ENCODE measurements at places on chromosomes 4 and X.

DNA sequence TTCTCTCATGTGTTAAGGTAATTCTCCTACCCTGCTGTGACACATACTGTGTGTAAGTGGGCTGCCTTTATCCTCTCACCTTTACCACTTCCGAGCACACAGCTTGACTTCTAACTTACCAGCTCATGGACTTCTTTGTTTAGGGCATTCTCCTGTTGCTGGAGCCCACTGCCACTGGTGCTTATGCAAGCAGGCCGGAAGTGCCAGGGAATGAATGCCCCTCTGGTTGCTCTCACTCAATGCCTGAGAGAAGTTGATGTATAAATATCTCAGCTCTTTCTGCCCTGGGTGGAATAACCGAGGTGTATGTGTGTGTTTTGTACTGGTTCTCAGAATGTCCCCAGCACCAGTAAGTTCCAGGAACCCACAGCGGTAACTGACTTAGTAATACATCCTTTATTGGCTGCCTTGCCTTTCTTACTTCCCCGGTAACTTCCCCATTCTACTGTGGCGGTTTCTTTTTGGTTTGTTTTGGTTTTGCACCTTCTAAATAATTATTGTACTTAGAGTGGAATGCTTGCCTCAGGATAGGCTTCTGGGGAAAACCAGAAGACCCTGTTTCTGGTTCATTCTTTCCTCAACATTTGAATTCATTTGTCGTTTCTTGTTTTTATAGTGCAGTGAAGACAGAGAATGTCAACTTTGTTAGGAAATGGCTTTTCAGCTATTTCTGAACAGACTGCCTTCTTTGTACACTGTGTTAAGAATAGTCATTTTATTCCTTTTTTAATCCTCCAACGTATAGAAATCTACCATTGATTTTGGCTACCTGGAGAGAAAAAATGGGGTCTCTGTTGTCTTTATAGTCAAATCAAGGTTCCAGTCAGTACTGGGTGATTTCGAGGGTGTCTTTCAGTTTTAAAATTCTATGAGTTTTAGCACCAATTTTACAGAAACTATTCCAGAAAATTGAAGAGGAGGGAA is 45.4 kb downstream of the CXorf58 start:
- no peak for DNase-seq

DNA sequence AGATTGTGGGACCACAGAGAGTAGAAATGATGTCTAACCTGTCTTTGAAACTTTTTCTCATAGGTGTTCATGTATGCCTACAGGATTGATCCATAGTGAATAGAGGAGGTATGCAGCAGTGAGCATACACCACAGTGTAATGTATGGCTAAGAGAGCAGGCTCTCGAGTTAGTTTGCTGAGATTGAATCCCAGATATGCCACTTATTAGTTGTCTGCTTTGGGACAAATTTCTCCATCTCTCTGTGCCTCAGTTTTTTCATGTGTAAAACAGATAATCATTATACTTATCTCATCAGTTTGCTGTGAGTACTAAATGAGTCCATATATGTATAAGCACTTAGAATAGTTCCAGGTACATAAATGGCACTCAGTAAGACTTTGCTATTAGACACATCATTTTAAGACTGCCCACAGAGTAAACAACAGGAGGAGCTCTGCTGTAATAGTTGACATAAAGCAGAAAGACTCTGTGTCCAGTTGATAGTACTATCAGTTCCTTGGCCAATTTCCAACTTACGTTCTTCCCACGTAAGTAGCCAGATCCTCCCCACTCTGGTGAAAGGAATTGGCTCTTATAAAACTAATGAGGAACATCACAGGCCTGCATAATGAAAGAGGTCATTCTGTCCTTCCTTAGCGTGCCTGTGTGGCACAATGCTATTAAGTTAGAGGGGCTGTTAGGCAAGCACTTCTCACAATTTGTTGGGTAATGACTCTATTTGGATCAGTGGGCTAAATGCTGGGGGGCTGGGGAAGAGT is 20.7 kb upstream of the RNF150 start:
- no peak for DNase-seq

DNA sequence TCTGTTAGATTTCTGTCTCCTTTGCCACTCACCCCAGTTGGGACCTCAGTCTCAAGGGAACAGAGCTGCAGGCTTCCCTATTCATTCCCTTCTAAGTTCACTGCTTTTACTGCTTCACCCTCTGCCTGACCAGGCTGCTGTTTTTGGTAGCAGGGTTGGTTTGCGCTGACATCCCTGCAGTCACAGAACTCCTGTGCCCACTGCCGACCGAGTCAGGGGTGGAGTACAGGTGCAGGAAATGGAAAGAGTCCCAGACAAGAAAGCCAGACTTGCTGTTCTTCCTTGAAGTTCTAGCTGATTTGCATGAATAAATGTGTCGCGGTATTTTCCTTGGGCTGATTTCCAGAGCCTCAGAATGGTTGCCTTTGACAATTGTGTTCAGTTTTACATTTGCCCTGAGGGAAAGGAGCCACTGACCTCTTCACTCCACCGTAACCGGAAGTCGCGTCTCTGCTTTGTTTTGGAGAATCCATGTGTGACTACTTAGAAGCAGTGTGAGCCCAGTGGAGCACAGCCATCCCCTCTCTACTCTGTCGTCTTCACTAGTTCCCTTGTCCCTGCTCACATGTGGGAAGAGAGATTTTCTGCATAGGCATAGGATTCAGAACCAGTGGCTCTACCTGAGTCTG is 84.8 kb downstream of the TNIP2 start:
- no peak for DNase-seq

DNA sequence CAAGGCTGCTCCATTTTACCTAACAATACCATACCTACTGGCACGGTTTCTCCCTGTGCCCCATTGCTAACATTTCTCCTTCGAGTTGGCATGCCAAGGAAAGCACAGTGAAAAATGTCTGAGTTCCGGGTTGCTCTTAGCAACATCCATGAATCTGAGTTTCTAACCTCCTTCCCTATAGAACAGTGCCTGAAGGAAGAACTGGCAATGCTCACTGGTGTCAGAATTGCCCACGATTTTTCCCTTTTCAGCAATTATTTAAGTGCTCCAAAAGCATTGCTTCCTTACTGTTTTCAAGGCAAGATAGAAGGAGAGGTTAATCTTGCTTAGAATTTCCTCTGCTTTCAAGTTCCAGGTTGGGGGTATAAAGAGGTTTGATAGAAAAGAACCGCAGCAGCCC is 75.1 kb downstream of the SORBS2 start:
- no peak for DNase-seq

DNA sequence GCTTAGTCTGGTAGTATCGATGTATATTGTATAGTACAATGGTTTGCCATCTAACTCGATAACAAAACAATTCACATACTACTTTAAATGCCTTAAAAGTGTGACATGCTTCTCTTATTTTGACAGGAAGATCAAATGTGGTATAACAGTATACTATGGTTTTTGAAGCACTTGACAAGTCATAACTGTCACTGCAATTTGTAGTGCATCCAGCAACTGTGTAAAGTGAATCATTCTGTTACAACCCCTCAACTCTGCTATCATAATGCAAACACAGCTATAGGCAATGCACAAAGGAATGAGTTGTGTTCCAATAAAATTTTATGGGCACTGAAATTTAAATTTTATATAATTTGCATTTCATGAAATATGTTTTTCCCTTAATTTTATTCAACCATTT is 14.0 kb downstream of the RAP1GDS1 start:
- no peak for DNase-seq

- no peak for DNase-seq
Observed at GRCh38 chr4:138317175-138317748, 75.1 kb upstream of the SLC7A11 start.

DNA sequence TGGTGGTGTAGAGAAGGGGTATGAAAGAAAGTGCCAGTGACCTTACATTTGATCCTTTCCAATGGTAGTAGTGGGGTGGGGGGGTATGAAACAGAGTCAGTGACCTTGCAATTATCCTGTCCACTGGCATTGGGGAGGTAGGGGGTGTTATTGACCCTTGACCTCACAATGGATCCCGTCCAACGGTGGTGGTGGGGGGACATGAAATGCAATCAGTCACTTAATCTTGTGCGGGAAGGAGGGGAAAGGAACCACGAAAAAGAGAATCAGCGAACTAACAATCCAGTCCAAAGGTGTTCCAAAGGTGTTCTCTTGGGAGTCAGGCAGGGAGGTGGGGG is 619 bp upstream of the PDK3 start:
- no peak for DNase-seq

DNA sequence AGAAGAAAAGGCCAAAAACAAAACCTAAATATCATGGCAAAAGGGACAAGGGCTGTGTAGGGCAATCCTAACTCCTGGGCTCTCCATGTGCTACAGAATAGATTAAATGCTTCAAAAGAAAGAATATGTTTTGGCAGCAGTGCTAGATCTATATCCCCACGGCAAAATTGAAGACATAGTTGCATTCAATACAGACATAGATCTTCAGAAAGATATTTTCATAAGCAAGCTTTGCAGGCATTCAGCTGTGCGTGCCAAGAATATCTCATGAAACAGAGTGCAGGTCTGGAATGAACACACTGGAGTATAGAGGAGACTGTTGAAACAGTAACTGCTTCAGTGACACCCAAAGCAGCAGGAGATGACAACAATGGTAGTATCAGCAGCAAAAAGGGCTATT is 1476.9 kb downstream of the ARAP2 start:
- no peak for DNase-seq

GRCh38 chr4:101682946-101683345 is 107.6 kb upstream of the BANK1 start:
- no peak for DNase-seq

- no peak for DNase-seq
Observed at GRCh38 chr4:16437836-16438235, 211.6 kb upstream of the TAPT1 start.

DNA sequence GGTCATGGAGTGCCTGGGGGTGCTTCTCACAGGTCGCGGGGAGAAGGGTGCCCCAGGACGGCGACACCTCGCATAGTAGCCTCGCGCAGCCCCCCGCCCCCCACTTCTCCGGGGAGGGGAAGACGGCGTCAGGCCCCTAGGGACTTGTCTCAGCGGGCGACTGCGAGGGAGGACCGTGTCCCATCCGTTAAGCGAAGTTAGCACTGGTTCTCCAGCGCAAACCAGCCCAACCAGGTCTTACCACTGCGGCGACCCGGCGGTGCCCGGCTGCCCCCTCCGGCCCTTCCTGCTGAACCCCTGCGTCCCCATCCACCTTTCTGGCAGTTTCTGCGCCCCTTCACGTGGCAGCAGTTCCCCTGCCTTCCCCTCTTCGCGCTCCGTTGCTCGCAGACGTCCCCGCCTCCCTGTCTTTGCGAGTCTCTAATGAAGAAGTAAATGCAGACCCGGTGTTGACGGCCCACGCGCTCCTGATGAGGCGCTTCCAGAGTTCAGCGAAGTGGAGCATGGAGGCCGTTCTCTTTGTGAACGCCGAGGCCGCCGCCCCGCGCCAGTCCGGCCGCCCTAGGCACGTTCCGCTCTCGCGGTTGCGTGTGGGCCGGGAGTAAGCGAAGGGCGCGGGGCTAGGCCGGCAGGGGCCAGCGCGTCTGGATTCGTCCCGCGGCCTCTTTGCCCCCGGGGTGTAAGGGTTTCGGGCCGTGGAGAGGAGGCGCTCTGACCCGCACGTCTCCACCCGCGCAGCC is 3.0 kb downstream of the SLIT2 start:
- no peak for DNase-seq

DNA sequence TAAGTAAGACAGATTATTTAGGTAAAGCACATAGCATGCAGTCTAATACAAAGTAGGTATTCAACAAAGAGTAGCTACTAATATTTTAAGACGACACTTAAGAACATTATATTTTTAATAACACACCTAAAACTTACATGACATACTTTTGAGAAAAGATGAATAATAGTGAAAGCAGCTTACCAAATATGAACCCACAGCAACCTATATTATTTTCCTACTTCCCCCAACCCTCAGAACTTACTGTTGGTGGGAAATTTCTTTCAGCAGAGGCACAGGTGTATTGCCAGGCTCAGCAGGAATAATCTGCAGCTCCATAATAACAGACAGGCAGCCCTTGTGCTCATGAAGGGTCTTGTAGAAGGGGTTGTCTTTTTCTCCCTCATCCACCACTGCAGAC is 498.9 kb downstream of the GLUD2 start:
- DNase-seq, result no peak

GRCh38 chrX:112779139-112779538 is 61.5 kb downstream of the AMOT start:
- DNase-seq, result no peak

Data from stimulated activated CD8-positive, alpha-beta memory T cell treated with anti-CD3 and anti-CD28 coated beads, Interleukin-15, amount 100 ng/mL, for 1 hour (primary cell).